H9 (cell line): ENCODE measurements at places on chromosomes 2 and 18. TPM values are rescaled to one million over a fixed set of nuclear protein-coding genes. Genes with fewer than 3 reads are reported as not detected.

MAP3K19 gene
- not detected in 2 replicates for total RNA-seq

CENPA gene
- 19.3 and 21.4 TPM in 2 replicates for total RNA-seq

MARCHF4 gene
- total RNA-seq = 0.26 and 0.33 TPM in 2 replicates

UCN gene
- total RNA-seq = 0.77 and 1.5 TPM in 2 replicates

NDUFS1 gene
- 102 and 103 TPM in 2 replicates for total RNA-seq

WDR43 gene
- 154 and 186 TPM in 2 replicates for total RNA-seq

STEAP3 gene
- total RNA-seq = 15.4 and 15.9 TPM in 2 replicates

ANKRD36B gene
- total RNA-seq = 7.6 and 8.2 TPM in 2 replicates

MRPL33 gene
- 61.2 and 66.8 TPM in 2 replicates for total RNA-seq

DNA sequence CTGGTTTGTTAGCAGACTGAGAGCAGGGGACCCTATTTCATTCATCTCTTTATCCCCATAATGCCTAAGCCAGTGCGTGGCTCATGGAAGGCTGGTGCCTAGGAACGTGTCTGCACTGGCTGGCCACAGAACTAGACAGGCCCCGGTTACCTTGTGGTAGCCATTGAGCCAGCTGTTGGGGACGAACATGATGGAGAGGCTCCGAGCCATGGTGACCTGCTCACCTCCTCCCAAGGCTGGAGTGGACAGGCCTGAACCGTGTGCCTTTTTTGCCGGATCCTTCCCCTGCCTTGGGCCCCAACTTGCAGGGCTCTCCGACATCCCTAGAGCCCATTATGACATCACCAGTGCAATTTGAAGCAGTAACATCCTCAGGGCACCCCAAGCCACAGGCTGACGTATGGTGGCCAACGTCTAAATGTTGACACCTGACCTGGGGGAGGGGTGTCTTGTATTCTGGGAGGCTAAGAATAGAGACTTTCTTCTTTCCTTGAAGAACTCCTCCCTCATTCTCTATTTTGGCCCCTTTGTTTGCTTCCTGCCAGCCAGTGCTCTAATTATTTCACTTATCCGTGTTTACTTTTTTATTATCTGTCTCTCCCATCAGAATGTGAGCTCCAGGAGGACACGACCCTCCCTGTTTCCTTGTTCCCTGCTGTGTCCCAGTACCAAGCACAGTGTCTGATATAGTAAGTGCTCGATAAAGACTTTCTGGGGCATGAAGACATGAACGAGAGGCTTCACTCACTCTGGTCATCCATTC is 12.2 kb upstream of the DNPEP start:
- H3K4me1 ChIP-seq = no peaks in the 10 kb centered on the region
- H3K27me3 ChIP-seq = no peaks in the 10 kb centered on the region
- H3K27ac ChIP-seq = no peak overlapping the region
- no peaks in the 10 kb centered on the region for H3K36me3 ChIP-seq
- no peak overlapping the region for H3K4me3 ChIP-seq
- DNase-seq = no peak

- H3K4me3 ChIP-seq = no peak overlapping the region
- H3K27me3 ChIP-seq = no peaks in the 10 kb centered on the region
- no peaks in the 10 kb centered on the region for H3K4me1 ChIP-seq
- DNase-seq = no peak
- no peak overlapping the region for H3K27ac ChIP-seq
These were observed 23.7 kb upstream of the SPRED2 start for GRCh38 chr2:65456064-65456463.

- H3K4me1 ChIP-seq = peaks cover 10% of the 10 kb centered on the region; the same call in 1 of the 2 replicates
- no peak for DNase-seq
- no peaks in the 10 kb centered on the region for H3K27me3 ChIP-seq
- peaks cover 23% of the 10 kb centered on the region for H3K36me3 ChIP-seq
- no peak overlapping the region for H3K4me3 ChIP-seq
These were observed 30.1 kb upstream of the GTF2A1L start for GRCh38 chr2:48587560-48587959.

- 0 out of 3 replicates have a peak overlapping the region, but pooled peaks have one; percentile 2 for H3K4me3 ChIP-seq
- H3K4me1 ChIP-seq = no peaks in the 10 kb centered on the region
- DNase-seq = no peak
- H3K36me3 ChIP-seq = no peaks in the 10 kb centered on the region
- no peak overlapping the region for H3K27ac ChIP-seq
- no peaks in the 10 kb centered on the region for H3K27me3 ChIP-seq
These were observed 415.9 kb downstream of the EPHA4 start for GRCh38 chr2:221156062-221156734.

GRCh38 chr2:74747411-74748080 is 86.4 kb upstream of the HK2 start:
- H3K27ac ChIP-seq = no peak overlapping the region
- H3K36me3 ChIP-seq = no peaks in the 10 kb centered on the region; the same call in 2 of the 3 replicates
- no peaks in the 10 kb centered on the region for H3K27me3 ChIP-seq
- no peaks in the 10 kb centered on the region for H3K4me1 ChIP-seq
- DNase-seq = no peak

- peaks cover 8% of the 10 kb centered on the region for H3K36me3 ChIP-seq
- no peak overlapping the region for H3K4me3 ChIP-seq
- H3K4me1 ChIP-seq = no peaks in the 10 kb centered on the region
- H3K27me3 ChIP-seq = no peaks in the 10 kb centered on the region
- no peak overlapping the region for H3K27ac ChIP-seq
These were observed 3.5 kb upstream of the EMILIN1 start for GRCh38 chr2:27074738-27075565.

DNA sequence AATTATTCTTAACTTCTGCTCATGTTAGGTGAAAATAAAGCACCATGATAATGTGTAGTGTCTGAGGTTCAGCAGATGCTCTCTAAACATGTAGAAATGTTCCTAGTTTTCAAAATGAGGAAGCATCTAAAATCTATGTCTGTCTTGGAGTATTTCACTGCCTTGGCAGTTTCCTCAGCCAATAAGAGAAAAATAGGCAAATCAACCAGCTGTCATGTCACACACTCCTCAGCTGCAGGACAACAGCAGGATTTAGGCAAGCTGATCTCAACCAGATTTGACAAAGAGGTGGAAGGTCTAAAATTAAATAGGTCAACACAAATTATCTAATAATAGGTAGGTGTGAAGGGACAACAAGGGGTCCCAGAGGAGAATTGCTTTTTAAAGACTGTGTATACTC is 164.1 kb upstream of the BOD1L2 start:
- no peak for DNase-seq
- no peaks in the 10 kb centered on the region for H3K36me3 ChIP-seq
- H3K27me3 ChIP-seq = no peaks in the 10 kb centered on the region

DNA sequence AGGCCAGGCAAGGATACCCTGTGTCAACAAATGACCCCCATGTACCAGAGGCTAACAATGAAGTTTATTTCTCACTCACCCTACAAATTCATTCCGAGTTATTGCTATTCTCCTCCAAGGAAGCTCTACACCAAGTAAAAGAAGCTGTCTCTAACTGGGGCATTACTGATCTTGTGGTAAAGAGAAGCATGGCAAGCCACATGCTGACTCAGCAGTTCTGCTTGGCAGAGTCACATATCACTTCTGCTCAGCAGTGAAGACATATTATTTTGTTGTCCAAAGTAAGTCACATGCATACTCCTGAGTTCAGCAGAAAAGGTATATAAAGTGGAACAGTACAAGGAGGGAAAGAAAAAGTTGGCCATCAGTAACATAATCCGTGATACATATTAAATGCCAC is 315.8 kb downstream of the GULP1 start:
- peaks cover 4% of the 10 kb centered on the region for H3K36me3 ChIP-seq
- no peak for DNase-seq
- no peaks in the 10 kb centered on the region for H3K4me1 ChIP-seq
- H3K4me3 ChIP-seq = no peak overlapping the region
- no peaks in the 10 kb centered on the region for H3K27me3 ChIP-seq

- H3K36me3 ChIP-seq = no peaks in the 10 kb centered on the region
- no peak for DNase-seq
- H3K27ac ChIP-seq = no peak overlapping the region
- H3K27me3 ChIP-seq = no peaks in the 10 kb centered on the region
These were observed 27.8 kb downstream of the TWIST2 start for GRCh38 chr2:238875471-238876231.

DNA sequence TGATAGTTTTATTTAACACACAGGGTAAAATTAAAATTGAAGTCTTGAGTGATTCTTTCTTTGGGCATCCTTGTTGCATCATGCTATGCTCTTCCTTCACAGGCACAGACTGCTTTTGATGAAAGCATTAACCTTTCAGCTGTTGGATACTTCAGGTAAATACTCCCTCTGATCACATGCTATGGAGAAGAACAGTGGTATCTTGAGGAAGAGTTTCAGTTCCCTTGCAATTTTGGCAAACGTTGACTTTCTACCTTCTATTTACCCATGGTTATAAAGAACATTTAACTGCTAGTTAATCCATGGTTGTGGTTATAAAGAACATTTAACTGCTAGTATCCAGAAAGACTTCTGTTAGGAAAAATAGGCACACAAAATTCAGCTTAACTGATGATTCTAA is 75.7 kb downstream of the AOX1 start:
- no peak overlapping the region for H3K27ac ChIP-seq
- H3K4me3 ChIP-seq = no peak overlapping the region
- H3K36me3 ChIP-seq = no peaks in the 10 kb centered on the region

GRCh38 chr2:200625282-200625681 is 39.5 kb downstream of the AOX1 start:
- DNase-seq = no peak
- no peak overlapping the region for H3K4me3 ChIP-seq
- H3K27me3 ChIP-seq = no peaks in the 10 kb centered on the region
- H3K27ac ChIP-seq = no peak overlapping the region

DNA sequence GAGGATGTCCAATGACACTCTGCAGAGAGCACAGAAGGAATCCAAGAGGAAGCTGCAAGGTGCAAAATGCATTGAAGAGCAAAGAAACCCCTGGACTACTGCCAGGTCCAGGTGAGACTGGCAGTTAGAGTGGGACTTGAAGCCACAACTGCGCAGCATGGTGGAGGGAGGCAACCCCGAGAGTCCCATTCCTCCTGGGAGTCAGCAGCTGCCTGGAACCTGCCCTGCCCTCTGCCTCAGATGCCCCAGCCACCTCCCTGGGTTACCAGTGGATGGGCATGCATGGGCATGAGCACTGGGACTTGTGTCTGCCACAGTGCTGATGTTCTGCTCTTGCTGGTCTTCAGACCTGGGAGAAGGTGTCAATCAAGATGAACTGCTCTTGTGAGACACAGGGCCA is 43.2 kb downstream of the ANKMY1 start:
- H3K27me3 ChIP-seq = no peaks in the 10 kb centered on the region; the same call in 1 of the 2 replicates
- DNase-seq = peak; percentile 11
- H3K36me3 ChIP-seq = no peaks in the 10 kb centered on the region
- H3K4me1 ChIP-seq = no peaks in the 10 kb centered on the region
- no peak overlapping the region for H3K4me3 ChIP-seq

GRCh38 chr18:9806905-9807304 is 78.9 kb upstream of the TXNDC2 start:
- peaks cover 10% of the 10 kb centered on the region; the same call in 1 of the 2 replicates for H3K4me1 ChIP-seq
- H3K4me3 ChIP-seq = no peak overlapping the region
- H3K27me3 ChIP-seq = no peaks in the 10 kb centered on the region

DNA sequence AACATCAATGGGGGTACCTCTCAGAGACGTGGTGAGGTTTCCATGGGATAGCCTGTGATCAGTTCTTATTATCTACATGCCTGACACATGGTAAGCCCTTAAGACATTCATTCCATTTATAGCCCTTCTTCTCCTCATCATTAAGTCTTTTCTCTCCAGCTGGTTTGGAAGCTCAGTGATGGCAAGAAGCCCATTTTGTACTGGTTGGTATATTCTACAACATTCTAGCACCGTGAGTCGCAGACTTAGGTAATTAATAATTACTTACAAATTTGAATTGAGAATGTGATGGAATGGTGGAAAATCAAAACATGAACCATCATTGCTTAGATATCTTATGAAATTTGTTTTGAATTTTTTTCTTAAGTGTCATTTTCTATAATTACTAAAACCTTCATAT is 472.6 kb downstream of the DLGAP1 start:
- H3K27ac ChIP-seq = no peak overlapping the region
- no peak for DNase-seq
- peaks cover 7% of the 10 kb centered on the region; the same call in 2 of the 3 replicates for H3K36me3 ChIP-seq
- H3K4me3 ChIP-seq = no peak overlapping the region

DNA sequence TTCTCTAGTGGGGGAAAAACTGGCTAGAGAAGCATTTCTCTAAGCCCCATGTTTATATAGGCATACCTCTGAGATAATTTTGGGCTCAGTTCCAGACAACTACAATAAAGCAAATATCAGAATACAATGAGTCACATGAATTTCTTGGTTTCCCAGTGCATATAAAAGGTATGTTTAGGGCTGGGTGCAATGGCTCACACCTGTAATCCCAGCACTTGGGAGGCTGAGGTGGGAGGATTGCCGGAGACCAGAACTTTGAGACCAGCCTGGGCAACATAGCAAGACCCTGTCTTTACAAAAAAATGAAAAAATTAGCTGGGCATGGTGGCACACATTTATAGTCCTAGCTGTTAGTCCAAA is 22.2 kb downstream of the TSN start:
- H3K4me1 ChIP-seq = peaks cover 3% of the 10 kb centered on the region; the same call in 1 of the 2 replicates
- no peak for DNase-seq
- H3K36me3 ChIP-seq = no peaks in the 10 kb centered on the region
- no peaks in the 10 kb centered on the region for H3K27me3 ChIP-seq
- no peak overlapping the region for H3K4me3 ChIP-seq
- no peak overlapping the region for H3K27ac ChIP-seq

- no peak overlapping the region for H3K27ac ChIP-seq
- H3K4me3 ChIP-seq = no peak overlapping the region
- no peaks in the 10 kb centered on the region for H3K27me3 ChIP-seq
- peaks cover 10% of the 10 kb centered on the region; the same call in 1 of the 2 replicates for H3K4me1 ChIP-seq
- peaks cover 12% of the 10 kb centered on the region for H3K36me3 ChIP-seq
- DNase-seq = no peak
These were observed 18.6 kb upstream of the TXNDC2 start for GRCh38 chr18:9867071-9867594.

- no peak overlapping the region for H3K4me3 ChIP-seq
- no peaks in the 10 kb centered on the region for H3K4me1 ChIP-seq
- no peak overlapping the region for H3K27ac ChIP-seq
- no peaks in the 10 kb centered on the region for H3K36me3 ChIP-seq
- DNase-seq = peak; percentile 20
These were observed 5.7 kb upstream of the SNED1 start for GRCh38 chr2:240992572-240993291.

DNA sequence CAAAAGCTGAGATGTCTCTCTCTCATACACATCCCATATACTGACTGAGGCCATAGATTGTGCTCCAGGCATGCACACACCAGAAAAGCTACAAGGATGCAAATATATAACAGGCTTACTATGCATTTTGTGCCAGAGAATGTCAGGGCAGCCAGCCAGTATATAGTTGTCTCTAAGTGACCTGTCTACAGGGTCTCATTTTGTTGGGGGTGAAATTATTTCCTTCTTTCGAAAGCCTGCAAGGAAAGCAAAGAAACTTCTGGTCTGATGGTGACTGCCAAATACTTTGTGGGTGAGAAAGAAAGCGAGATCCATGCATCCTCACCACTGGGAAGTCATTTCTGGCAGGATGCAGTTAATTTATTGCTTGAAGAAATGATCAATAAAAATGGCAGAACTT is 70.2 kb downstream of the CDCA7 start:
- no peaks in the 10 kb centered on the region for H3K36me3 ChIP-seq
- no peaks in the 10 kb centered on the region for H3K27me3 ChIP-seq
- DNase-seq = no peak
- no peaks in the 10 kb centered on the region for H3K4me1 ChIP-seq
- H3K4me3 ChIP-seq = no peak overlapping the region
